ENCODE measurements at places on chromosomes 2 and 18. TPM values are rescaled to one million over a fixed set of nuclear protein-coding genes. Genes with fewer than 3 reads are reported as not detected.

DSG1 gene
- 0.49 TPM for total RNA-seq

CCDC85A gene
- 22.1 TPM for total RNA-seq

RRM2 gene
- 4.4 TPM for total RNA-seq

ASPRV1 gene
- total RNA-seq = 1.7 TPM

FIGLA gene
- not detected for total RNA-seq

SLC16A14 gene
- 41.6 TPM for total RNA-seq

WDR33 gene
- 65.6 TPM for total RNA-seq

TFCP2L1 gene
- total RNA-seq = under 0.01 TPM

METTL21A gene
- 11.1 TPM for total RNA-seq

TWIST2 gene
- 0.25 TPM for total RNA-seq

MSGN1 gene
- not detected for total RNA-seq

SPDYA gene
- 1.5 TPM for total RNA-seq

HSBP1L1 gene
- 1.5 TPM for total RNA-seq

FAHD2A gene
- total RNA-seq = 6.9 TPM

TBR1 gene
- total RNA-seq = 95.6 TPM

CHAC2 gene
- total RNA-seq = 3.2 TPM

KCNE4 gene
- 2.5 TPM for total RNA-seq

STK17B gene
- 7.4 TPM for total RNA-seq

RNMT gene
- 42.0 TPM for total RNA-seq

NYAP2 gene
- total RNA-seq = 12.5 TPM

KCNS3 gene
- total RNA-seq = 1.7 TPM

TRABD2A gene
- total RNA-seq = under 0.01 TPM

RASGRP3 gene
- 5.4 TPM for total RNA-seq

TET3 gene
- 21.4 TPM for total RNA-seq

RAPH1 gene
- total RNA-seq = 51.6 TPM

ANKRD23 gene
- total RNA-seq = 5.2 TPM

RGPD3 gene
- 0.98 TPM for total RNA-seq

SMAD4 gene
- 61.7 TPM for total RNA-seq

NEB gene
- total RNA-seq = 1.7 TPM

CCDC148 gene
- 16.7 TPM for total RNA-seq
